ENCODE measurements at places on chromosomes 12 and 14. TPM values are rescaled to one million over a fixed set of nuclear protein-coding genes. Genes with fewer than 3 reads are reported as not detected.

The GPR162 gene
- total RNA-seq: not detected

DNA sequence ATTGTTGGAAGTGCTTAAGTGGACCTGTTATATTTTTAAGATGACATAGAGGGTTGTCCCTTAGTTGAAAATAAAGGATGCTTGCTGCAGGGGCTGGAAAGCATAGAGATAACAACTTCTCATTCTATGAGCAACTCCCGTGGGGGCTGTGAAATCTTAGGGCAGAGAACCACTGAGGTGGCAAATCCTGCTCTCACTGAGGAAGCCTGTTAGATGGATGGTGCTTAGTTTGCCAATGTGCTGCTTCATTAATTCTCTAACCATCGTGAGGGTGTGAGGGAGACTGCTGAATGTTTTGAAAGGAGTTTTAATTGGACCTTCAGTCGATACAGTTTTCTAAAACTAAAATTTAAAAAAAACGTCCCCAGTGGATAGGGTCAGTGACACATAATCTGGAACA, 46.5 kb downstream of the PTPRO start:
- DNase-seq: no peak

- no peak for DNase-seq
Observed at GRCh38 chr12:96749999-96750398, 157.1 kb upstream of the NEDD1 start.

GRCh38 chr12:14514946-14515345, 52.7 kb downstream of the PLBD1 start:
- no peak for DNase-seq

DNA sequence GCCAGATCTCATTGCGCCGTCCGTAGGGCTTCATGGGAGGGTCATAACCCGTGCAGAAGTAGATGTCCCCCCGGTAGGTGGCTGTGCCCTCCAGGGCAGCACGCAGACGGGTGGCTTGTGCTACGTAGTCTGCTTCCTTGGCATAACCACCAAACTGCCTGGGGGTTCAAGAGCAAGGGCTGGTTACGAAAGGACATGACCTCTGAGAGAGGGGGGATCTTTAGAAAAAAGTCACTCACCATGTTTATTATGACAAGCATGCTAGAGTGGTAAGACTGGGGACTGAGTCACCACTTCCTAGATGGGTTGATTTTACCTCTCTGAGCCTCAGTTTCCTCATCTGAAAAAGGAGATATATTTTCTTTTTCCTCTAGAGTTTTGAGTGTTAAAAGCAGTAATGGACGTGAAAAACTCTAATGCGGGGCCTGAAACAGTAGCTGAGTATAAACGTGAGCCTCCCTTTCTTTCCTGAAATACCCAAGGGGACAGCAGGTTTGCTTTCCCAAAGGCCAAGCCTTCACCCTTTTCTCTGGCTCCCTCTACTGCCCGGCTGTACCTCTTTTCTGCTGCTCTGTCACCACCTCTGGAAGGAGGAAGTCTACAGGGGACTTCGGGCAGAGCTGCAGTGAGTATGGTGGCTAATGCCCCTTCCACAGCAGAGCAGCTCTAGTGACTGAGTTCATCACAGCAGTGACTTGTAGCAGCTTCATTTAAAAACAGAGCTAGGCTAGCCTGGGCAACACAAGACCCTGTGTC, 23.5 kb upstream of the GPRC5D start:
- DNase-seq: peak; percentile 72

- peak; percentile 88 for DNase-seq
Observed at GRCh38 chr12:76084863-76085519, 506 bp upstream of the NAP1L1 start.
